ENCODE measurements at places on chromosomes 5 and 9.

DNA sequence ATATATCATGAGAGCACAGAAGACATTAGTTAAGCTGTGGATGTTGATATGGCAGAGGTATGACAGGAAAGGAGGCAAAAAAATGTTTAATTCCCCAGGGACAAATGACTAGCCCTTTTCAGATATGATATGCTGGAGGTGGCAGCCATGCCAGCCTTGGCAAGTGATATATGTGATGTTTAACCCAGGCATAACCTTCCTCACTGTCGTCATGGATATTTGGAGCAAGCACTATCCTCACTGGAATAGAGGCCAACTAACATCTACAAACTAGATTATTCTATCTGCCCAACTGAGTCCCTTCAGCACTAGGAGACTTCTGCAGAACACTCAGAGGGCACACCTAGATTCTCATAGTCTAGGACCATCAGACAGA is 27.3 kb upstream of the SLC46A2 start:
- no peak for DNase-seq

- DNase-seq: no peak
Observed at GRCh38 chr5:1505506-1506241, 18.1 kb downstream of the LPCAT1 start.

GRCh38 chr9:120610975-120611689 is 31.2 kb upstream of the CDK5RAP2 start:
- DNase-seq: no peak

- no peak for DNase-seq
Observed at GRCh38 chr9:103203172-103203571, 208.0 kb downstream of the CYLC2 start.

GRCh38 chr9:79902825-79903600 is 331.2 kb downstream of the TLE4 start:
- no peak for DNase-seq

DNA sequence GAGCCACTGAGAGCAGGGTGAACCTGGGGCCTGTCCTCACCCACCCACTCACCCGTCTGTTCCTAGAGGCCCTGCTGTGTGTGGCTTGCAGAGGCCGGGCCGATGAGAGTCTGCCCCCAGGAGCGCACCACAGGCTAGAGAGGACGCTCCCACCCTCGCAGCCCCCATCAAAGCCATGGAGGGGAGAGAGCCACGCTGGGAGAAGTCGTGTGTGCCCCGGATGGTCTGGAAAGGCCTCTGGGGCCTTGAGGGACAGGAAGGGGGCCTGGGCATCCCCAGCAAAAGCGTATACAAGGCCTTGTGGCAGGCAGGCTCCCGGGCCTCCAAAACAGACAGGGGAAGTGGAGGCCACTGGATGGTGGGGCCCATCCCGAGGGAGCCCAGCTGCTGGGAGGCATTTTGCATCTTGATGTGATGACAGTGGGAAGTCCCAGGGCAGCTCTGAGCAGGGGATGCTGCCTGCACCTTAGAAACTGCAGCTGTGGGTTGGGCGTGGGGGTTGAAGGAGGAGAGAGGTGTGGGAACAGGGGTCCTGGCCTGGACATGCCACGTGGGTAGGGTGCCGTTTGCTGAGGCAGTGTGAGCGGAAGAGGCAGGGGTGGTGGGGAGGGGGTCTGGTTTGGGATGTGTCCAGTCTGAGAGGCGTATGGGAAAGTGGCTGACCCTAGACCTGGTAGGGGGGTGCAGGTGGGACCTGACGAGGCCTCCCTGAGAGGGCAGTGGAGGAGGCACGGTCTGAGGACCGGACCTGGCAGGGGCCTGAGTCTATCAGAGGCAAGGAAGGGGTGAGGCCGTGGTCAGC is 43.0 kb upstream of the NOTCH1 start:
- no peak for DNase-seq

DNA sequence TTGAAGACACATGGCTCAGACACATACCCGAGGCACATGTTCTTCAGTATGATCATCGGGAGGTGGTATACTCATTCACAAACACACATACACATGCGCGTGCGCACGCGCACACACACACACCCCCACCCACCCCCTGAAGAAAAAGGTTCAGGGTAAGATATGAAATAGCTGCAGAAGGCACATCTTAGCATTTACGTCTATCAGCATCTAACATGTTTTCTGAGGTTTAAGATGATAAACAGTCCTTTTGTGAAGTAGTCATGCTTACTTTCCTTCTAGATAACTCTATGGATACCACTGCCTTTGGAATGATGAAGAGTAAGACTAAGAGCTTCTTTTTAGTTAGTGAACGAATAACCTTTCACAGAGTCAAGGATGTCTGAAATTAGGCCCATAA is 105.1 kb upstream of the GNA14 start:
- no peak for DNase-seq

DNA sequence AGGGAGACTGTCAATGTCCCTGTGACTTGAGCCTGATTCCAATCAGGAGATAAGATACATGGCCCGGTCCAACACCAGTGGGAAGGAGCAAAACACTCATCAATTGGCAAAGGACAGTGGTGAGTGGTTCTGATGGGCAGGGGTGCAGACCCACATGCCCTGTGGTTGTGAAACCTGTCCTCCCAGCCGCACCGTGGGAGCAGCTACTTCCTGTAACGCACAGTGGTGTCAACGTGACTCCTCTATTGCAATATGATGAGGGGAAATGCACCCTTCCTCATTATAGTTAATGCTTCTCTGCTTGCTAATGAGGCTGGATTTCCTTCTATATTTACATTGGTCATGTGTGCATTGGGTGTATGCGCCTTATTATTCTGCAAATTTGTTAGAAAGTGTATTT is 223.0 kb downstream of the IRX1 start:
- no peak for DNase-seq

DNA sequence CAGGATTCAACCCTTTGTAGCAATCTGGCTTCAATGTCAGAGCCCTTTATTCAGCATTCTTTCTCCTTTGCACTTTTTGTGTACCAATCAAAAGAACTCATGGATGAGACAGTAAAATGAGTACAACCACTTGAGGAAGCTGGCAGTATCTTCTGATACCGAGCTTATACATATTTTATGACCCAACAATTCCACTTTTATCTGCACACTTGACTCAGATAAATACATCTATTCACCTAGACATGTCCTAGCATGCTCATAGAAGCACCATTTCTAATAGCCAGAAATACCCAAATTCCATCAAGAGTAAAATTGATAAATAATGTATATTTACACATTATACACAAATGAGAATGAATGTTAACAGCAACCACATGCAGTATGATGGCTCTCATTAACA is 111.2 kb upstream of the PTGER4 start:
- no peak for DNase-seq

GRCh38 chr5:150066901-150067396 is 19.4 kb downstream of the CSF1R start:
- DNase-seq: no peak

DNA sequence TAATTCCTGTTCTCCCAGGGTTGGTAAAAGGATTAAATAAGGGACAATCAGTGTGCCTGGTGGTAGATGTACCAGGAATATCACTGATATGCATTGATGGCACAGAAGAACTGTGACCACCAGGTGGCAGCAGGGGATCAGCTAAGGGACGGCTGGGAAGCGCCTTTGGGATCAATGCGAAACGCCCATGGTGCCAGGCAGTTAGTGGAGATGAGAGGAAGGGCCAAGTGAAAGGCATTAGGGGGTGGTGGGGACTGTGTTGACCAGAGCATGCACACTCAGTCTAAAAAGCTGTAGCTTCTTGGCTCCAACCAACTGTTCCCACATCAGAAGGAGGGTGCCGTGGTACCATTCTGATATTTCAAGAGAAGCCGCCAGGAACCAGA is 55.6 kb downstream of the ARHGEF37 start:
- DNase-seq: peak; percentile 41

DNA sequence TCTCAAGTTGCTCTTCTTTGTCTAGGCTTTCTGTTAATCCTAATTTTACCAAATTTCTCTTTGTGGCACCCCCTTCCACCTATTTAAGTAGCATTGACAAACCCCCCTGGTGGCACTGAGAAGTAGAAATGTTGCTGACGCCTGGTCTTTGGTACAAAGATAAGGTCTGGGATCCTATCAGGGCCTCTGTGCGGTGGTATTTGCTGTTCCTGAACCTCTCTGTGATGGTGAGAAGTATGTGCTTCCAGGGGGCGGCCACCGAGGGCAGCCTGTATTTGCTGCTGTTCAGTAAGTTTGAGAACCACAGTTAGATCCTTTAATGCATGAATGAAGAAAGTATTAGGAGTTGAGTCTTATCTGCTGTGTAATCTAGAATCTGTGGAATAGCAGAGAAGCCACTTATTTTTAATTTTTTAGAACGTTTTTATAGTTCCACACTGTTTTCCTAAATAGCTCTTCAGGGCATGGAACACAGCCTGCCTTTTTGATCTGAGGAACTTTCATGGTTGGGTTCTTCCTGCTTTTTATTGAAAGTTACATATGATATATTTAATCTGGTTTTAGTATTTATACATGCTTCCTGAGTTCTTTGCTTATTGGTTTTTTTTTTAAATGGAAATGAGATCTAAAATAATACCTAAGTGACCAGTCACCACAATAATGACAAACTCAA is 124.2 kb downstream of the TRIO start:
- no peak for DNase-seq

DNA sequence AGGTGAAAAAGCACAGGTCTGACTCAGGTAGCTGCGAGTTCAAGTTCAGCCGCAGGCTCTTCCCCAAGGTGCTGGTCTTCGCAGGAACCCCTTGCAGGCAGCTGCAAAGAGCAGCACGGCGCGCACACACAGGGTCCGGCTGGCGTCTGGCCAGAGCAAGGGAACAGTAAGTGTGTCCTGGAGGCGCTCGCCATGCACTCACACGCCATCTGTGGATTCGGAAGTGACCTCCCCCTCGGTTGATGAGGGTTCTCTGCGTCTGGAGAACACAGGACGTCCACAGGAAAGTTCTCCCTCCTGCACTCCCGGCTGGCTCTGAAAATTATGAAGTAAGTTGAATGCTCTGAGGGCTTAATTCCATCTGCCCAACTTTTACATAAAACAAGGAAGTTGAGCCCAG is 14.0 kb upstream of the EGFL7 start:
- no peak for DNase-seq

DNA sequence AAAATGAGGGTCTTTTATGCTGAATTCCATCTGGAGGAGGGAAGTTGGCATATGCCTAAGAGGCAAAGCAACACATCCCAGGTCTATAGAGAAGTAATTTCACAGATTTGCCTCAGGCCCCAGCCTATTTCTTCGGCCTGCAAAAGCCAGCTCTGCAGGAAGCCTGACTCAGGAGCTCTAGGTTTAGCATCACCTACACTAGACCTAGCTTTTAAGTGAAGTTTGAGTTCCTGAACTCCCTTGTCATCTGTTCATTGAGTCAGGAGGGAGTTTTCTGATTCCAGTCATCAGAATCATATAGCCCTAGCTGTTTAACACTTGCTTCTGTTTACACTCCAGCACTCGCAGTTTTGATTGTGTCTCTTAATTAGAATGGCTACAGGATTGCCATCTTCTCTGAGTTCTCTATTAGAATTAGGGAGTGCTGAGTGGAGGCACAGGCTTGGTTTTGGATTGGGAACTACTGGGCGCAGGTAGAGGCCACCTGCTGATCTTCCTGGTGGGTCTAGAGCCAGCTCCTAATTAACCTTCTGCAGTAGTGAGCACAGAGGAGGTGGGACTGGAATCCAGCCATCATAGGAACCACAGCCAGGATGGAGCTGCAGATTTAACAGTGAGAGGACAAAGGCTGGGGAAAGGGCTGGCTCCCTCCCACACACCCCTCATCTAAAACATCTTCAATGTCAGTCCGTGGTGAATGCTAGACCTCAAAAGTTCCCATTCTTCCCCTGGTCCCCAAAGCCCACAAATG is 179.5 kb downstream of the TRIO start:
- no peak for DNase-seq

GRCh38 chr9:111029260-111029659 is 9.0 kb downstream of the LPAR1 start:
- no peak for DNase-seq

DNA sequence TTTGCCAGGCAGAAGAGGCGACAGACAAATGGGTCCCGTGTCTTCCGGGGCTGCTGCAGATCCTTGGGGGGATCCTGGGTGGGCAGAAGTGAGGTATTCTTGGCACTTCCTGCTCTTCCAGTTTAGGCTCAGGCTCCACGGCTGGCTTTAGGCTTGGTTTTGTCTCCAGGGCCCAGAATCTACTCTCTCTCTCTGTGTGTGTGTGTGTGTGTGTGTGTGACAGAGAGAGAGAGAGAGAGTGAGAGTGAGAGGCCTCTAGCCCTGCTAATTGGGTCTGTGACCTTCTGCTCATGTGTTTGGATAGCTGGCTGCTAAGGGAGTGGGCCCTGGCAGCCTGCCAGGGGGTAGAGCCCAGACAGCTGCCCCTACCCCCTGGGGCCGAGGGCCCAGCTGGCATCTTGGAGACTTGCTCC is 39.3 kb downstream of the CRB2 start:
- no peak for DNase-seq

- no peak for DNase-seq
Observed at GRCh38 chr9:95999390-95999789, 123.9 kb downstream of the ERCC6L2 start.

- DNase-seq: no peak
Observed at GRCh38 chr5:35924122-35924949, 14.1 kb downstream of the CAPSL start.

DNA sequence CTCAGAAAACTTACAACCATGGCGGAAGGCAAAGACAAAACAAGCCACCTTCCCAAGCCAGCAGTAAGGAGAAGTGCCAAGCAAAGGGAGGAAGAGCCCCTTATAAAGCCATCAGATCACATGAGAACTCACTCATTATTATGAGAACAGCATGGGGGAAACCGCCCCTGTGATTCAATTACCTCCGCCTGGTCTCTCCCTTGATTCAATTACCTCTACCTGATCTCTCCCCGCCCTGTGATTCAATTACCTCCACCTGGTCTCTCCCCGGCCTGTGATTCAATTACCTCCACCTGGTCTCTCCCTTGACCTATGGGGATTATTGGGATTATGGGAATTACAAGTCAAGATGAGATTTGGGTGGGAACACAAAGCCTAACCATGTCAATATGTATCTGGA is 467.3 kb upstream of the FTMT start:
- no peak for DNase-seq

DNA sequence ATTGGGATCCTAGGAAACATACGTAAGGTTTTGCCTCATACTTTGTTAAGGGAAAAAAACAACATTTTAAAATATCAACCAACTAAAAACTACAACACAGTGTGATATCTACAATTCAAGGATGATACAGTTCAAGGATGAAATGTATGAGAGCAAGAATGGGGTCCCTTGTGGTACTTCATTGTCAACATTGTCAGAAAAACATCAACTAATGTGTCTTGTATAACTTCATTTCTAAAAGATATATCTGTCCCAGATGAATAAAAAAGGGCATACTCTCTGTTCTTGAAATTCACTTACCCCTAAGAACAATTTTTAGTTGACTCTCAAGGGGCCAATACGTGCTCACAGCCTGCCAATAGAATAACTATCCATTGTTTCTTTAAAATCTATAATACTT is 1250.5 kb downstream of the PTPRD start:
- DNase-seq: no peak

- peak; percentile 53 for DNase-seq
Observed at GRCh38 chr5:180830253-180831138, 27.9 kb upstream of the MGAT1 start.

Measured in stimulated activated CD8-positive, alpha-beta memory T cell treated with anti-CD3 and anti-CD28 coated beads, Interleukin-4, amount 100 ng/mL, for 1 hour (primary cell).